PC-3 (cell line): ENCODE measurements at places on chromosomes 7 and 10.
A peak's percentile ranks its signal among the peaks of the same experiment; 100 is the strongest.

GRCh38 chr10:114347241-114347640, 57.1 kb downstream of the AFAP1L2 start:
- no peak for DNase-seq

DNA sequence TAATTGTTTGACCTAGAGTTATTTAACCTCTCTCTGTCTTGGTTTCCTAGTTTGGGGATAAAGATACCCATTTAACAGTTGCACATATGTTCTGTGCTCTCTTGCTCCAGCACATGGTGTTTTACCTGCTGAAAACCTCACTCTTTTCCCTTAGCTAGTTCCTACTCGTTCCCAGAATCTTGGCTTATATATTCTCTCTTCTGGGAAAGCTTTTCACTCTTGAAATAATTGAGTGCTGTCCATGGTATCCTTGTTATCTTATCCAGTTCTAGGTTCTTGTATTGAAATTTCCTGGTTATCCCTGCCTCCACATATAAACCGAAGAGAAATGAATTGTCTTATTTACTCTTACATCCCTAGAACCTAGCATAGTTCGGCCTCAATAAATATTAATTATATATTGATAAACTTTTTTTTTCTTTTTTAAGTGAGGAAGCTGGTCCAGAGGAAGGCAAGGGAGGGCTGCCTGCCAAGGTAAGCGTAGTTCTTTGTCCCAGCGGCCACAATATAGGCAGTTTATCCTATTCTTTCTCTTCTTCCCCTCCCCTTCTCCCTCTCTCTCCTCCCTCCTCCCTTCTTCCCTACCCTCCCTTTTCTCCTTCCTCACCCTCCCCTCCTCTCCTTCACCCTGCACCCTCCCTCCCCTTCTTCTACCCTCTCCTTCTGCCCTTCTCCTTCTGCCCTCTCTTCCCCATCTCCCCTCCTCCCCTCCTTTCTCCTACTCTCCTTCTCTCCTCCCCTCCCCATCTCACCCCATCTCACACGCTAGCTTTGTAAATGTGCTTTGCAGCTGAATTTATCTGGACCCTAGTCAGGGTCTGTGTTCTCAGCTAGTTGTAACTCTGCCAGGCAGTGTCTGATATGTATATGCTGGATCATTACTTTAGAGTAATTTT, 7.9 kb downstream of the WEE2 start:
- DNase-seq, result no peak

DNA sequence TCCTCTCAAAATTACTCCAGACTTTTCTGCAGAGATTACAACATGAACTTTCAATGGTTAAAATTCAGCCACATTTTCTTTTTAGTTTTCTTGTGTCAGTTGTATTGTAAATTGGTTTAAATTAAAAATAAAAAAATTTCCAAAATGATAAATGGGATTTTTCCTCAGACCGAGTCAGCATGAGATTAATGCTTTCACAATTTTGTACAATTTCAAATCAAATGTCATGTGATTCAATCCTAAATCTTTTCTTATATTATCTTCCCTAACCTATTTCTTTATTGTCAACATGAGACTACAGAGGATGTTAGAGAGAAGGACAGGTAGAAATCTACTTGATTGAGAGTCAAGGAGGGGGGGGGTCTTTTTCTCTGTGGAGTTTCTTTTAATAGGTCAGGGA, 33.7 kb downstream of the FZD1 start:
- DNase-seq, result no peak

- DNase-seq, result no peak
Observed at GRCh38 chr7:50647286-50647980, 82.2 kb upstream of the DDC start.

DNA sequence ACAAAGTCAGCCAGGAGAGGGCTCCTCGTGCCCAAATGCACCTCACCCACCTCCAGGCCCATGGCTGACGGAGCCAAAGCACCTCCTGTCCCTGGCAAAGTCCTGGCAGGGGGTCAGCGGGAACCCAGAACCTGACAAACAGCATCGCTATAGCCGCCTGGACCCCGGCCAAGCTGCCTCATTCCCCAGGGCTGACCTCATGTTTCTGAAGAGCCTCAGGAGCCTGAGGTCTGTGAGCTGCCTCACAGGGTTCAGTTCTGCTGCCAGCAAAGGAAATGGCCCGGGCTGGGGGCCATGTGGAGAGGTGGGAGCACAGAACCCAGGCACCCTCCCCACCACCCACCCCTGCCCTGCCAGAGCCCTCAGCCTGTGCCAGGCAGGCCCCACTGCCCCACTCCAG, 4.2 kb upstream of the NANOS1 start:
- peak; percentile 85 for DNase-seq

DNA sequence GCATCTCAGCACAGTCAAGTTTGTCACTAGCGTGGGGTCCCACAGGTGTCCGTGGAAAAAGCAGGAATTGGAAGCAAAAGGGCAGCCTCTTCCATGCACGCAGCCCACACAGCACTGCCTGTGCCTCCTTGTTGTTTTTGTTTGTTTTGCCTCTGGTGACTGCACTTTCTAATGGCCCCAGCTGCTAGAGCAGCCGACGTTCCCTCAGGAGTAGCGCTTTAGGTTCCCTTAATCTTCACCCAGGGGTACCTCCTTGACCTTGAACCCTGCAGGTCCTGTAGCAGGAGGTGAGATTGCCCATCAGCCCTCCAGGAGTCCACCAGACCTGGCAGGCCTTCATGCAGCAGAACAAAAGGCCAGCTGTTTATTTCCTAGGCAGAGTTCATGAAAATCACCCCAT, 210.1 kb downstream of the CACNB2 start:
- DNase-seq, result no peak

- no peak for DNase-seq
Observed at GRCh38 chr10:99418910-99419624, 11.4 kb downstream of the GOT1 start.

- DNase-seq, result no peak
Observed at GRCh38 chr7:123645516-123645915, 10.2 kb upstream of the LMOD2 start.

DNA sequence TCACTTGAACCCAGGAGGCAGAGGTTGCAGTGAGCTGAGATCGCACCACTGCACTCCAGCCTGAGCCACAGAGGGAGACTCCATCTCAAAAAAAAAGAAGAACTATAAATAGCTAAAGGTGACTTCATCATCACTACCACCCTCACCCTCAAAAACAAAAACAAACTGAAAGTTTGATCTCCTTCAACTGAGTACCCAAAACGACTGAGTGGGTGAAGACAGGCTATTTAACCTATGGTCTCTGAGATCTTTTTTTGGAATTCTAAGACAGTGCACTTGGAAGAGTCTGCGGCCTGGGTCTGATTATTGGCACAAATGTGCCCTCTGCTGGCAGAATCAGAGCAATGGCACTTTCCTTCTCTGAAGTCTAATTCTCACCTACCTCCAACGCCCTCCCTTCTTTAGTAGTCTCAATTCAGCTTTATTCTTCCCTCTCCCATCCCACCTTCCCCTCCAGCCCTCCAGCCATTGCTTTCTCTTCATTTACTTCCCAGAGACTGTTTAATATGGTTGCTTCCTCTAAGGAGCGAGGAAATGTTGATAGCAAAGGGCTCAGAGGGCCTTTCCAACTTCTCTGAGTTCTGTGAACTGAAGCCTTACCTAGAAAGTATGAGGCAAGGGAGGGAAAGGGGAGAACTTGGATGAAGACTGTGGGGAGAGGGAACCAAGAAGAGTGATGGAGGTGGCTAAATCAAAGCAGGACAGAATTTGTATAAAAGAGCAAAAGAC, 2.9 kb upstream of the MYOZ1 start:
- DNase-seq, result peak; percentile 99

- no peak for DNase-seq
Observed at GRCh38 chr7:140616328-140616727, 24.3 kb downstream of the DENND2A start.

GRCh38 chr10:4835494-4835918, 9.5 kb downstream of the AKR1E2 start:
- DNase-seq, result no peak
